ENCODE measurements at places on chromosomes 7 and 10.

DNA sequence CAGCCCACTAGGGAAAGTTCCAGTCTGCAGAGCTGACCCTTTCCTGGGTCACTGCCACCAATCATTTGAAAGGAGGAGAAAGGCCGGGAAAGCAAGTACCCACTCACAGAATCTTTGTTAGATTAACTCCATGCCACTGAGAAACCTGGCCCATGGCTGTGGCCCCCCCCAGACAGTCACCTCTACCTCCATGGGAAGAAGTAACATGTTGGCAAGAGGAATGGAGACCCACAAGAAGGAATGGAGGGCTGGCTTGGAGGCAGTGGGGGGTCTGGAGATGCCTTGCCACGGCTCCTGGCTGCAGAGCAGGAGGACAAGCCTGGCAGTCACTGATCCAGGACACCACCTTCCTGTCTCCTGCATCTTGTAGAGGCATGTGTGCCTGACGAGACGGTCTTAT, 32.9 kb downstream of the CUZD1 start:
- no peak for DNase-seq

GRCh38 chr7:19574131-19574530, 134.7 kb downstream of the POLR1F start:
- no peak for DNase-seq

- DNase-seq: no peak
Measured at GRCh38 chr7:50265968-50266634, 38.4 kb upstream of the IKZF1 start.

DNA sequence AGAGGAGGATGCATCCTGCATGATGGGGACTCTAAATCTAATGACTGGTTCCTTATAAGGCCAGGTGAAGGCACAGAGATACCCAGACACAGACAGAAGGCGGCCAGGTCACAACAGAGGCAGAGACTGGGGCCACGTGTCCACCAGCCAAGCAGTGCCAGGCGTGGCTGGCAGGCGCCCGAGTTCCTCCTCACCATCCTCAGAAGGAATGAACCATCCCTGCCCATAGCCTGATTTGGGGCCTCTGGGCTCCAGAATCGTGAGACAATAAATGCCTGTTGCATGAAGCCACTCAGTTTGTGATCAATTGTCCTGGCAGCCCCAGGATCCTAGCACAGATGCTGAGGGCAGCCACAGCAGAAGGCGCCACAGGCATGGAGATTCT, 69.0 kb upstream of the TNRC18 start:
- DNase-seq: no peak

DNA sequence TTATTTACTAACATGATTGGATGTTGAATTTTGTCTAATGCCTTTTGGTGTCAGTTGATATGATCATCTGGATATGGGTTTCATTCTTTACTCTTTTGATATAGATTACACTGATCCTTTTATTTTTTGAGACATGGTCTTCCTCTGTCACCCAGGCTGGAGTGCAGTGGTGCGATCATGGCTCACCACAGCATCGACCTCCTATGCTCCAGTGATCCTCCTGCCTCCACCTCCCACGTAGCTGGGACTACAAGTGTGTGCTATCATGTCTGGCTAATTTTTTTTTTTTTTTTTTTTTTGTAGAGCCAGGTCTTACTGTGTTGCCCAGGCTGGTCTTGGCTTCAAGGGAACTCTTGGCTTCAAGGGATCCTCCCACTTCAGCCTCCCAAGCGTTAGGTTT, 27.1 kb downstream of the BMS1 start:
- DNase-seq: no peak

GRCh38 chr7:40990841-40991240, 712.0 kb downstream of the INHBA start:
- no peak for DNase-seq

Data from HS-5 (cell line).